Fibroblast of lung (primary cell): ENCODE measurements at places on chromosomes 2 and 18.

DNA sequence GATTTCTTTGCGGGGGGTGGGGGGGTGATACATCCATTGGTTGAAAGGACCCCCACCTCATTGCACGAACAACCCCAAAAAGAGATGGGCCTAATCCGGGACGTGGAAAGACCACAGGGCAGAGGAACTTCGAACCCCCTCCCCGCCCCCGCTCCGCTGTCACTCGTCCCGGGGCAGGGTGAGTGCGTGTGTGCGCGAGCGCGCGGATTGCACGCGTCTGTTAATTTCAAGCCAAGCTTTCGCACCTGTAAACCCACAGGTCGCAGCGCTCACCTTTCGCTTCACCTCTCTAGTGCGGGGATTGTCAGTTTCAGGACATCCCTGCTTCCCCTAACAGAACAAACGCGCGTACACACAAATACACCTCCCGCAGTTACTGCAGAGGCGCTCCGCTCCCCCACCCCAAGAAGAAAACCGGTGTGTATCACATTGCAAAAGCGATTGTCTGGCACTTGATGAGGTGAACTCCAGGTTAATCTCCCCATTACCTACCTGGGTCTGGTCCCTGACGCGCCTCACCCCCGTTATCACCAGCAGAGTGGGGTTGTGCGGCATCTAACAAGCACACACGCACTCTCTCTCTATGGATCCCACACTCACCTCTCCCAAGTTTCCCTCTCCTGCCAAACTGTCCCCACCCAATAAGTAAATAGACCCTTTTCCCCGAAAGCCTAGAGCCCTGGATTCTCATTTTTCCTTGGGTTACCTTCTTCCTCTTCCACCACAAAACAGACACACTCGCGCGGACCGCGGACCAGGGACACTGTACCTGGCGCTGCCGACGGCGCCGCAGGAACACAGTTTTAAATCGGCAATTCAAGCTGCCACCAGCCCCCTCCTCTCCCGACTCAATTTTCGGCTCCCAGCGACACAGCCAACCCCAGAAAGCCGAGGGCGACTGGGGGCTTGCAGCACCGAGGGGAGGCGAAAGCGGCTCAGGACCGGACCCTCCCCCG, 1.0 kb downstream of the CYP26B1 start:
- no peak for DNase-seq

GRCh38 chr2:29071032-29071975, 3.0 kb downstream of the PCARE start:
- DNase-seq, result no peak

DNA sequence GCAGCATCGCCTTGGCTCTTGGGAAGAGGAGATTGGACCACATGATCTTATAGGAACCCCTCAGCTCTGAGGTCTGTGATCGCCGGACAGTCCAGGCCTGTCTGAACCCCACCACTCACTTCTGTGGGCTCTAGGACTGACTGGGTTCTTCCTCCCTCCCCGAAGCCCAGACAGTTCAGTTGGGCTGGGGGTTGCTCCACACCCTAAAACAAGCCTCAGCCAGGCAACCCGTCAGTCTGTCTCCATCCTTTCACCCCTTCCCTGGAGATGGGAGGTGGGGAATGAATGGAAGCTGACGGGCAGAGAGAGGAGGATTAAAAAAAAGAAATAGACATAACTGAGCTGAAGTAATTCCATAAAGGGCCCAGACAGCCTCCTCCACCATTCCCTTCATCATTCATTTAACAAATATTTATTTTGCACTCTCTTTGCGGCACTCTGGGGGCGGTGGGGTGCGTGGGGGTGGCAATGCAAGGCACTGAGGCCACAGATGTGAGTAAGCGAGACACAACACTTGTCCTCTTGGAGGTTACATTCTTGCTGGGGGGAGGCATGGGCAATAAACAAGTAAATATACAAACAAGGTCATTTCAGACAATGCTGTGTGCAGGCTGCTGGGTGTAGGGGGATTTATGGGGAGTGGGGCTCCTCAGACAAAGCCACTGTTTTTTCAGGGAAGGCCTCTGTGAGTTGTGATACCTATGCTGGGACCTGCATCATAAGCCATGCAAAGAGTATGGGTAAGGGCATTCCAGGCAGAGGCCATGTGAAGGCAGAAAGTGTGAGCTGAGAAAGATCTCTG, 12.9 kb downstream of the WNT10A start:
- DNase-seq, result no peak

- peak; percentile 5 for DNase-seq
Measured at GRCh38 chr18:68667121-68667520, 47.8 kb downstream of the TMX3 start.

DNA sequence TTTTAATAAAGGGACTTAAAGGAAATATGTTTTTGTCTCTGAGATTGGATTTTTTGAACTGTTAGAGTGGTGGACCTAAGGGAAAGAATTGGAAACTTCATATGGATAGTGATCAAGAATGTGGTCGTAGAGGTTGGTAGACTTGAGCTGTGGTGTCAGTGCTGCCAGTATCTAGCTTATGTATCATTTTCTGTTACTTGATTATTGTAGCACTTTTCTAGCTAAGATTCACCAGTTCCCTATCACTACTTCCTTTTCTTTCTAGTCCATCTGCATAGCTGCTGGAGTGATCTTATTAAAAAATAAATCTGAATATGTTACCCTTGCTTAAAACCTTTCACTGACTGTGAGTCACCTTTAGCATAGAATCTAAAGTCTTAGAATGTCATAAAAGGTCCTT, 6.0 kb downstream of the ACVR2A start:
- no peak for DNase-seq

DNA sequence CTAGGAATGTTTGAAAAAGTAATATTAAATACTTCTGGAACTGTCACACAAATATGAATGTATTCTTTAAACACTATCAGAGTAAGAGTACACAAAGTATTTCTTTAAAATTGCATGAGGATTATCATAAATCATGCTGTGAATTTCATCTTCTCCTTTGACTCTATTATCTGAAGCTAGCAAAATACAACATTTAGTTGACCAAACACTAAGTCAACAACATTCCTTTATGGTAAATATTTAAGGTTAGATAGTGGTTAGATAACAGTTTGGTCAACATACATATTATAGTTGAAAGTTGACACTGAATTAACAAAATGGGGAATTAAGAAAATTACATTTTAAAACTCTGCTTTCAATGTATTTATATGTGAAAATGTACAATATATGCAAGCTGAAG, 72.1 kb upstream of the GRB14 start:
- DNase-seq, result no peak

DNA sequence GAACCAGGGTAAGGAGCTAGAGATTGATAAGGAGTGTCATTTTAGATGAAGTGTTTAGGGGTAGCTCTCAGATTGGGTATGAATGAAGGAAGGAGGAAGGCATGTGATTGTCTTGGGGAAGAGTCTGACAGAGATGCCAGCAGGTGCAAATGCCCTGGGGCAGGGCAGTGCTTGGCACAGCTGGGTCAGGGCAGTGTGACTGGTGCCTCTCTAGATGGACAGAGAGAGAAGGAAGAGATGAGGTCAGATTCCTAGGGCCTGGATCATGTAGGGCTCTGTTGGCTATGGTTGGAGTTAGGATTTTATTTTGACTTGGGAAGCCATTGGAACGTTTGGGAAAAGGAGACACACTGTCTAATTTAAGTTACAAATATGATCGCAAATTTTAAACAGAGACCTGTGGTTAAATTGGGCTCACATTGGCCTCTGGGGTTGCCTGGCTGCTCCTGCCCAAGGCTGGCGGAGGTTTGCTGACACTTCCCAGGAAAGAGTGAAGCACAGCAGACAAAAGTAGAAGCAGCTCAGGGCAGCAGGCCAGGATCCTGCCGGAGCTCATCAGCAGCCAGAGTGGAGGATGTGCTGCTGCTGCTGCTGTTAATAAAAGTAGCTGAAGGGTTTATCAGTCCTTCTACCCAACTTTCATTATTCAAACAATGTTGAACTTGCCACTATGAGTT, 32.7 kb upstream of the FHL2 start:
- DNase-seq, result peak; percentile 59

- no peak for DNase-seq
Measured at GRCh38 chr2:141109633-141110032, 1021.2 kb downstream of the LRP1B start.

DNA sequence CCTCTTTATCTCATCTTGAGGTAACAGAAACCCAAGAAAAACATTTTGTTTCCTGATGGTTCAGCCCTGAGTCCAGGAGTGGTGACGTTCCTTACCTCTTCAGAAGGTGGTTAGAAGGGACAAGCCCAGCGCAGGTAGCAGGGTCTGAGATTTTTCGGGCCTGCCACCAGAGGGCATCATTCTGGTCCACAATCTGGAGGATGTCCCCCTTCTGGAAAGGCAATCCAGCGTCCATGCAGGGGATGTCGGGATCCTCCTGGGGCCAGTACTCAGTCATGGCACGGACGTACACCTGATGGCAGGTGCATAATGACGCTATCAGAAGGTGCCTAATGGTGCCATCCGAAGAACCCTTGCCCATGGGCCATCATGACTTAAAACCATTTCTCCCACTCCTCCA, 17.7 kb downstream of the MPP4 start:
- no peak for DNase-seq

DNA sequence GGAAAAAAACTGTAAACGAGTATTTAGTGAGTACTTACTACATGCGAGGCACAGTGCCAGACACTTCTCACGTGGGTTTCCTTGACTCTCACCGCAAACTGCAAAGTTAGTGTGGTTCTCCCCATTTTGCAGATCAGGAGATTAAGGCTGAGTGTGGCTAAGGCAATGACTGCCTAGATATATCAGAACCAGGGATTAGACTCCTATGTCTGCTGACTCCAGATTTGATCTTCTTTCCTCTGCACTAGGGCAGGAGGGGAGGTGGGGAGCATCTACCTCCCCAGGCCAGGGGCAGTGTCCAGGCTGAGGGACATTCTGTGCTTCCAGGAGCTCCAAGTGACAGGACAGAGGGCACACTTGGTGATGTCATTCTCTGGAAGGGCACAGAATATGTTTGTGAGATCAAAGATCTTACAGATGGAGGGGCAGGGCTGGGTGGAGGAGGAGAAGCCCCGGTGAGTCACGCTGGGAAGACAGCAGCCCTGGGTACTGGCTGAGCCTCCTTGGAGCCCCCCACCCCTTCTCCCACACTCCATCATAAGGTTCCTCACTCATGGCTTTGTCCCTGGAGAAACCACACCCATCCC, 92.4 kb downstream of the RHOB start:
- peak; percentile 32 for DNase-seq

DNA sequence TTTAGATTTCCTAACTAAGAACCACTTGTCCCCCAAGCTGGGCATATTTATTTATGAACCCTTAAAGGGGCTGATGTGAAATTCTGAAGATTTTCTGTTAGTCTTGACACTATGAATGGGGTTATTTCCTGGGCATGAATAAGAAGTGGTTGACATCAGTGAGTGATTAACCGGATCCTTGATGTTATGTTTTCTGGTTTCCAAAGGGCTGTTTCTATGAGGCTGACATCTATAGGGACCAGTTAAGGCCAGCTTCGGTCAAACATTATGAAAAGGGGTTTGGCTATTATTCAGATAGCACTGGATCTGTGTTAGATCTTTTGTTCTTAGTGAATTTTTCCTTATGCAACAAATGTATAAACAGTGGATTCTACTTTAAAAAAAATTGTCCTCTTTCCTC, 443.7 kb upstream of the SPRED2 start:
- DNase-seq, result no peak

DNA sequence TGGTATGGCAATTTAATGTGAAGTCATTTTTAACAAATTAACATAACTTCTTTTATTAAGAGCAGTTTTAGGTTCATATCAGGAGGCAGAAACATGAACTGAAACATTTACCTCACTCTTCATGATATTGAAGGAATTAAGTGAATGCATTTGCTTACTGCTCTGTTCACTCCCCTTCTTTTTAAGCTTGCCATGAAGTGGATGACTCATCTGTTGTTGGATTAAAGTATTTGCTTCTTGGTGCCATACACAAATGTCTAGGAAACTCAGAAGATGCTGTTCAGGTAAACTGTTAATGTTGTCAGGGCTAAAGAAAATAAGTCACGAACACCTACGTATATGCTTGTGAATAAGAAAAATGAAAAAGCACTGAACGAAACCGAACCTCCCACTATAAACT, 10.2 kb upstream of the CABYR start:
- no peak for DNase-seq

GRCh38 chr2:226136739-226137138, 662.9 kb downstream of the IRS1 start:
- no peak for DNase-seq

DNA sequence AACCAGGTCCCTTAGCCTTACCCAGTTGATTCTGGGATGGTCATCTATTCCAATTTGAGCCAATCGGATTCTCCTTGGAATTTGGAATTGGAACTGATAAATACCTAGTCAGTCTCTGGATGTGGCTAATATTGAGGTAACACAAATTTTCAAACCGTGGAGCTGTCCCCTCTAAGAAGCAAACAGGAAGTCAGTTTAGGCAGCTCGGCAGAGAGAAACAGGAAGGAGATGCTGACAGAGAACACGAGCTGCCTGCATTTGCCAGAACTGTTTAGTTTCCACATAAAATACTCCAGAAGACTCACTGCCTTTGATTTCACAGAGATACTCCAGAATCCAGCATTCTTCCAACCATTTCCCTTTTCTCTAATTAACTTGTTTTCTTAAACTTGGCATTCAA, 1024.9 kb downstream of the BCL11A start:
- no peak for DNase-seq

DNA sequence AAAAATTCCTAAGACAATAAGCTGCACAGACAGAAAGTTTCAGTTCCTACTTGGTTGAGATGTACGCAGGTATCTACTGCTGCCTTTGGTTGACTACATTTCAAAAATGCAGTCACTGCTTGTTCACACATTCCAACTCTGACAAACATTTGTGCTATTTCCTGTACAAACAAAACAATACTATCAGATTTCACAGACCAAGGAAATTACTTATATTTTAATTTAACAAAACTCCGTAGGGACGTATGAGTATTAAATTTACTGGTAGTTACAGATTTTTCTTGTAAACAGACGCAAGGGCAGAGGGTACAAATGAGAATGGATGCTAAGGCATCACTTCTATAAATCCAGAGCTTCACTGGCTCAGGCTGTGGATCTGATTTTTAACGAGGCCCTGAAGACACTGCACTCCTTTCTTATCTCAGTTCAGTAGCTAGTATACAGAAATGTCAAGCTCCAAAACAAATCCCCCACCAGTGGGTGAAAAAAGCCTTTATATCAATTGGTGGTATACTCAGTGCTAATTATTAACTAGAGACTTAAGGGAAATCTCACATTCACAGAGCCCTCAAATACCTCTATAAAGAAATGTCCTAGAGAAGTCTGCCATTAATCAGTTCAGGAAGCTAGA, 31.7 kb upstream of the TTC32 start:
- DNase-seq, result peak; percentile 38

DNA sequence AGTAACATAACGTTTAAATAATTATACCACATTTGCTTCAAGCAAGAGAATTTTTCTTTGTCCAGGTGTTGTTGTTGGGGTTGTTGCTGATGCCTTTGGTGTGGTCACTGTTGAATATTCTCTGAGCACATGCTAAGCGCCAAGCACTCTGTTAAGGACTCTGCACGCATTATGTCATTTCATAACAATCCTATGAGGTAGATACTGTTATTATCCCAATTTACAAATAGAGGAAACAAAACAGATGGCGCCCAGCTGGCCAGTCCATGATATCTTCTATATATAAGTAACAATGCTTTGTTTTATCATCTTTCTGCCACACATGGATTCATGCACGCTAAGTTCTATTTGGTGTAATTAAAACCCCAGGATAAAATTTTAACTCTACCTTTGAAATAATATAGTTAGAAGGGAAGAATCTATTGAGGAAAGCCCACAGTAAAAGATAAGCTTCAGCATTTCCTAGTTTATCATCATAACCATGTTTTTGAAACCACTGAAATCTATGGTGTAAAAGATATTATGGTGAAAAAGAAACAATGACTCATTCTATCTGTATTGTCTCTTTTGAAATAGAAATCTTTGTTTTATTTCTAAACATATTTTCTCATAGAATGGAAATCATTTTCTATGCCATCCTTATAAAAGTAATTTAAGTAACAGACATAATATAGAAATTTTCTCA, 199.7 kb downstream of the PID1 start:
- no peak for DNase-seq
